ENCODE measurements at places on chromosomes 11 and 22.

- DNase-seq = no peak
Measured at GRCh38 chr22:19666673-19667593, 47.4 kb upstream of the SEPTIN5 start.

- DNase-seq = no peak
Measured at GRCh38 chr22:39475902-39476301, 19.1 kb downstream of the MGAT3 start.

GRCh38 chr22:29623553-29624169 lies 20.2 kb downstream of the NF2 start:
- no peak for DNase-seq

GRCh38 chr11:64660706-64661105 lies 62.3 kb downstream of the NRXN2 start:
- DNase-seq = no peak
